GM12864 (cell line): ENCODE measurements at places on chromosomes 2 and 18.

- DNase-seq: no peak
Observed at GRCh38 chr2:84628486-84628885, 112.2 kb downstream of the DNAH6 start.

GRCh38 chr18:63449426-63449825, 27.1 kb upstream of the VPS4B start:
- no peak for DNase-seq

GRCh38 chr2:74735564-74735963, 81.5 kb downstream of the SEMA4F start:
- no peak for DNase-seq

DNA sequence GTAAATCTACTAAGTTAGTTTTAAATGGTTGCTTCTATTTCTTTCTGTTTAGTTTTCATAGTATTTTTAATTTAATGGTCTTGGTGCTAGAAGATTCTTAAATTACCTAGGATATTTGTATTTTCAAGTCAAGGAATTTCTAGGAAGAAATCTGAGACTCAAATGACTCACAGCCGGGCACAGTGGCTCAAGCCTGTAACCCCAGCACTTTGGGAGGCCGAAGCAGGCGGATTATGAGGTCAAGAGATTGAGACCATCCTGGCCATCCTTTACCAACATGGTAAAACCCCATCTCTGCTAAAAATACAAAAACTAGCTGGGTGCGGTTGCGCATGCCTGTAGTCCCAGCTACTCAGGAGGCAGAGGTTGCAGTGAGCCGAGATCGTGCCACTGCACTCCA, 95.5 kb downstream of the C2orf74 start:
- no peak for DNase-seq

- no peak for DNase-seq
Observed at GRCh38 chr2:207616185-207616584, 9.0 kb downstream of the METTL21A start.

DNA sequence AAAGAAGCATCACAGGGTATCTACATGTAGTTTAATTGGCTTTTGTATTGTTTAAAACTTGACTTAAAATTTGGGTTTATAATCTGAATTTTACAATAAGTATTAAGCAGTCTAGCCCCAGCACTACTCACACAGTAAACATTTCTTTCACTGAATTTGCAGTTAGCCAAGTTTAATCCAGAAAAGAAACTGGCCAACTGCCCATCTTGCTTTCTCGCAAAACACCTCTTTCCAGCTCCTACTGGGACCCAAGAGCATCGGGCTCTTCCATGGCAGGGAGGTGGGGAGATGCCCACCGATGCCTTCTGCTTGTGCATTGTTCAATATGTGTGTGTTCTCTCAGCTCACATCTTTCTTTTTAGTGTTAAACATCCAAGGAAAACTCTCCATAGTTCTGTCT, 212.8 kb upstream of the BOD1L2 start:
- DNase-seq: no peak

DNA sequence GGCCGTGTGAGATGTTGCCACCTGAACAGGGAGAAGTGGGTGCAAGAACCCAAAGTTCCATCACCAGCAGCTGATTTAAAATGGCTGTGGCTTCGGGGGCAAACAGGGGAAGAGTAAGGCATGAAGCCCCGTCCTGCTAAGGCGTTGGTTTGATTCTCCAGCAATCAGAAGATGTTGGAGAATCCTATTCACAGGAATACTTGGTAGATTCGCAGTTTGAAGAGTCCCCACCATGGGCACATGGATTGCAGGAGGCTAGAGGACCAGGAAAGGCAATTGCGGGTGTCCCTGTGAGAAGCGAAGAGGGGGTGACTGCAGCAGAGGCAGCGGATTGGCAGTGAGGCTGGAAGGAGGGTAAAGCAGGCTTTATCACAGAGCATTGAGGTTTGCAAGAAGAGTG, 46.6 kb upstream of the TXNDC2 start:
- no peak for DNase-seq

DNA sequence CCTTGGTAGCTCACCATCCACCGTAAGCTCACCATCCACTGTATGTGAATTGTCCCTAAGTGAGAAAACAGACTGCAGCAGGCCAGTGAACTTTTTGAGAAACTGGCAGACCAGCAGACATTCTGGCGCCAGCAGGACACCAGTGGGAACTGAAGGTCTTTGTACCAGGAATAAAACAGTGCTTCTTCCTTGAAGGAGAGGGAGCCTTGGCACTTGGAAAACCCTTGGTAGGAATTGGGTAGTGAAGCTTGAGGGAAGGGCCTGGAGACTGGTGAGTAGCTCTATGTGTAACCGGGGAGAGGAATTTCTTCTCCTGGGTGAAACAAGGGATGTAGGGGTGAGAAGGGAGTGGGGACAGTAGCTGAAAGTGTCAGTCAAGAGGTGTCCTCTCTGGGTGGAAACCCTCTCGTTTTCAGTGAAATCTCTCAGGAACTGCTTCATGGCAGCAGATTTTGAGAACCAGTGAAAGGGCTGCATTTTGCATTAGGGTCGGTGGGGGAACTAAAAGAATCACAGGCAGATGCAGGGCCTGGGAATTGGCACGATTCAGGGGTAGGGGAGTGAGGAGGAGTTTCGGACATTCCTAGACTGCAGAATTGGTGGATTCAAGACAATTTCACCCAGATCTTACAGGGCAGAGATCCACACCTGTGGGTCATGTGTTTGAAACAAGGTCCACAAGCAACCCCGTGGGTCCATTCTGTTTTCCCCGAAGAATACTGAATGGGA, 131.5 kb upstream of the DLX2 start:
- DNase-seq: no peak

DNA sequence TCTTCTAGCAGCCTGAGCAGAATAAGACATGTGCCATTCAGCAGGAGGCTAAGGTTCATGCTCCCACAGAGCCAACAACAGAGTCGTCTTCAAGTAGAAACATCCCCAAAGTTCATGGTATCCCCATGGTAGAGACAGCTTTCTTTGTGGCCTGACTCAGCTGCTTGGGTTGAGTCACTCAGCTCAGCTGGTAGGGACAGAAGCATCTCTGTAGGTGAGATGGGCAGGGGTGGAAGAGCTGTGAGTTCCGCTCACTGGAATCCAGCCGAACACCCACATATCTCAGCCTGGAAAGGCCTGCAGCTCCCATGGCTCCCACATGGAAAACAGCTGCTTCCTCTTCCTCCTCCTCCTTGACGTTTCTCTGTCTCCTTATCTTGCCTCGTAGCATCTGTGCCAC, 792.7 kb downstream of the RNF144A start:
- DNase-seq: no peak

DNA sequence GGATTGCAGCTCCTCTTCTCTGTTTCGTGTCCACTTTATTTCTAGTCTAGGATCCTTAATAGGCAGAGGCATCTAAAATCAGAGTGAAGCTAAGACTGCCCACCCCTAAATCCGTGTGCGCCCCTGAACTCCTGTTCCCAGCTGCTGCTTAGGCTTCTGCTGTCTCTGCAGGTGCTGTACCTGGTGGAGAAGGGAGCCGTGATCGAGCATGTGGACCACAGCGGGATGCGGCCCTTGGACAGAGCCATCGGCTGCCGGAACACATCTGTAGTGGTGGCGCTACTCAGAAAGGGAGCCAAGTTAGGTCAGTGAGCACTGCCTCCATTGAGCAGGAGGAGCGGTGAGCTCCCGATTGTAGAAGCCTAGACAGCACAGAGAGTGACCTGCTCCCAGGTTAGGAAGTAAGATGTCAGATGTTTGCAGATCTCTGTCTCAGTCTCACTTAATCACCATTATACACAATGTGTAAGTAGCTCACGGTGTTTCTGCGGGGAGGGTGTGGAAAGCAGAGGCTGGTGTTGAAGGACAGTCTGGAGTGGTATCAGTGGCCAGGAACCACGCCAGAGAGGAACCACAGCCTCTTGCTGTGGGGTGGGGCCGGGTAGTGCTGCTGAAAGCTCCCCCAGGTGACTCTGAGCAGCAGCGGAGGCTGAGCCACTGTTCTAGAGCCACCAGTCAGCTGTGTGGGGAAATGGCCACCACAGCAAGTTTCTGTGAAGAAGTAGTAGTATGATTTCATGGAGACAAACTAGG, 62.3 kb downstream of the WDSUB1 start:
- no peak for DNase-seq

GRCh38 chr2:24672589-24672988, 120.6 kb downstream of the PTRHD1 start:
- no peak for DNase-seq

GRCh38 chr18:78731016-78731397, 248.6 kb upstream of the SALL3 start:
- DNase-seq: no peak

DNA sequence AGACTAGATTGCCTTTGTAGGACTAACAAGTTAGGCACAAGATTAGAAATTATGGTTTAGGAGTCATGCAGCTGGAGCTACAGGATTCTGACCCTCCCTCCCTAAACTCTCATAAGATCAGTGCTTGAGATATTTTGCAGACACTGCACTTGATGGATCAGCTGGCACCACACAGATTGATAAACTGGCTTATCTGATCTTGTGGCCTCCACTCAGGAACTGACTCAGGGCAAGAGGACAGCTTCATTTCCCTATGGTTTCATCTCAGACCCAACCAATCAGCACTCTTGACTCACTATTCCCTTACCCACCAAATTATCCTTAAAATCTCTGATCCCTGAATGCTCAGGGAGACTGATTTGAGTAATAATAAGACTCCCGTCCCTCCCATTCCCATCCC, 152.3 kb downstream of the DIS3L2 start:
- no peak for DNase-seq
